ENCODE measurements at places on chromosomes 6 and 20. TPM values are rescaled to one million over a fixed set of nuclear protein-coding genes. Genes with fewer than 3 reads are reported as not detected.
A peak's percentile ranks its signal among the peaks of the same experiment; 100 is the strongest.

The GABRR2 gene
- total RNA-seq = 0.20 TPM

- DNase-seq = no peak
These were observed 57.9 kb downstream of the SAMD5 start for GRCh38 chr6:147566244-147566898.

GRCh38 chr20:11694467-11694866, 223.2 kb upstream of the BTBD3 start:
- DNase-seq = no peak

DNA sequence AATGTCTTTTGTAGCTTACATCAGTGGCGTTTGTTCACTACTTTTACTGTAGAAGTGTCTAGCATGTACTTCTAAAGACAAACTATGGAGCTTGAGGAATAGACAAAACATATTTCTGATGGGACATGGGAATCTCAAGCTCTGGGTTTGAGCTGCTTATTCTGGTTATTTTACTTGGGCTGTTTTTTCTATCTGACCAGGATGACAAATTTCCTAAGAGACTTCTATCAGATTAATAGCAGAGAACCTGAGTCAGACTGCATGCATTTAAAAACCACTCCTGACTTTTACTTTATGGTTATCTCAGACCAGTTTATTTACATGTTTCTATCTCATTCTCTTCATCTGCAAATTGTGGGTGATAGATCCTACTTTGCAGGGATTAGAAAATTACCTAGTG, 1282.3 kb upstream of the GJE1 start:
- DNase-seq = no peak

GRCh38 chr6:167047554-167047953, 48.4 kb downstream of the CEP43 start:
- peak; percentile 52 for DNase-seq

The HTR1B gene
- not detected for total RNA-seq

GRCh38 chr20:50734730-50735679, 3.6 kb downstream of the PARD6B start:
- no peak for DNase-seq

- DNase-seq = no peak
These were observed 105.9 kb downstream of the PRDM13 start for GRCh38 chr6:99712519-99712918.

DNA sequence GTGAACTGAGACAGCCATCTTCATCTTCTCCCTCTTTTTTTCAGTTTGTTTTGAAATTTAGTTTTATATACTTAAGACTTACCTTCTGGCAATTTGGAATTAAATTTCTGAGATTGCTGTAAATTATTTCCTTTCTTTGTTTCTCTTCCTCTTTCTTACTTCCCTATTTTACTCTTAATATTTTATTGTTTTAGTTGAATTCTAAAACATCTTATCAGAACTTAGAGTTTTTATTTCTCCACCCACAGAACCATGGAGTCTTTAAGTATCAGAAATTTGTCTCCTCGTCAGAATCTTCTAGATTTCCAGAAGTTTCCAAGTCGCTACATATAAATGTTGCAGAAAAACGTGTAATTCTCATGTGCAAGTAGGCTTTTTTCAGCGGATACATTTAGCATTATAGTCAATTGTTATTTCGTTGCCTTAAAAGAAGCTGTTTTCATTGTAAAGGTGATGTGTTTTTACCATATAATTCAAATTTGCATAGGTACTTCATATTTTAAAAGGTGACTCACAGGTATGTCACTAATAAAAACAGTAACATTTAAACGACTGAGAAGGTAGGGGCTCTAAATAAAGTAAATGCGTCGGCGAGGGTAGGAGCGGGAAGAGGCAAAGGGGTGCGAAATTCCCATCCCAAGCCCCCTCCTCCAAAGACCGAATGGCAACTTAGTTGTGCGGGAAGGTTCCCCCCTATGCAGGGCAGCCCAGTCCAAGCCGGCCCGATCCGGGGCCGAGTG, 866 bp upstream of the MYO6 start:
- no peak for DNase-seq

DNA sequence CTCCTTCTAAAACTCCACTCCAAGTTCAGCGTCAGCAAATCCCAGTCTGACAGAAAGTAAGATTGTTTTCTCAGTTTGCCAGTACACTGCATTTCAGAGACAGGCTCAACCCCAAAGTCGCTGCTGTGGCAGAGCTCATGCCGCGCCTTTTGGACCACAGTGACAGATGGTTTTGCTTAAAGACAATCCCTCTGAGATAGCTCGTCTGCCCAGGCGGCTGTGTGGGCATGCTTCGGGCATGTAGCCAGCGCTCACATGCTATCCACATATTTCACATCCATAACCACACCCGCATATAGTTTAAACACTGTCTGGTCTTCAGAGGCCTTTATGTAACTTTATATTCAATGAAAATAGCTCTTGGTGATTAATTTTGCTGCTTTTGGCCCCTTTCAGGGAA, 14.7 kb upstream of the PXDC1 start:
- no peak for DNase-seq

The OR2B2 gene
- not detected for total RNA-seq

- no peak for DNase-seq
These were observed 168.5 kb upstream of the AKAP12 start for GRCh38 chr6:151071295-151071694.

The MDN1 gene
- 63.3 TPM for total RNA-seq

The AVP gene
- total RNA-seq = not detected

The SLC24A3 gene
- total RNA-seq = not detected

- DNase-seq = no peak
These were observed 351 bp downstream of the AURKA start for GRCh38 chr20:56391596-56392131.

The SLC32A1 gene
- total RNA-seq = not detected

DNA sequence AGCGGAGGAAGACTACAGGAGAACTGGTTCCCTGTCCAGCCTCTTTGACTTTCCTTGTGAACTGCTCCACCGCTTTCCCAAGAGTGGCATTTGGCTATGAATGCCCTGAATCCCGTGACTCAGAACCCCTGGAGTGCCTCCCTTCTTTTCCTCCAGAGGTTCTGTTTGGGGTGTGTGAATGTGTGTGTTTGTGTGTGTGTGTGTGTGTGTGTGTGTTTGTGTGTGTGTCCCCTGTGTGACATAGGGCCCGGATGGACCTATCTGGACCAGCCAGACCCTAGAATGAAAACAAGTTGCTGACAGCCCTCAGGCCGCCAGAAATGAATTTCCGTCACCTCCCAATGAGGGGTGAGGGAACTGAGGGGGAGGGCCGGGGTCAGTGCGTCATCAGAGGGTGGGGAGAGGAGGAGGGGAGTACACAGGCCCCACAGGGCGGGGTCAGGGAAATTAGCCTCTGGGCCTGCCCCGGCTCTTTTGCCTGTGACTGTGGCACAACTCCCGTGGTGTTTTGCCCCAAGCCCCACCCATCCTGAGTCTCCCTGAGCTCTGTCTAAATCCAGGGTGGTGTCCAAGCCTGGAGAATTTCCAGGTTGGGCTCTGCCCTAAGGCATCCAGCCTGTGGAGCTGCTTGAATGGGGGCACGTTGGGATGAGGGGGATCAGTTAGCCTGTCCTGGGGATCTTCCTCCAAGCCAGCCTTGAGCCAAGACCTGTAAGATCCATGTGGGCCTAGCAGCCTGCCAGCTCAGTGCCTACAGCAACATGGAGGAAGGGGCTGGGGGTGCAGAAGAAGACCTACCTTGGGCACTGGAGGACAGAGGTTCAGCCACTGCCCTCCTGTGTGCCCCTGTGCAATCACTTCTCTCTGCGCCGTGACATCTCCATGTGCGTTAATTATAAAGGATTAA, 15.2 kb upstream of the MRPS18A start:
- DNase-seq = no peak

DNA sequence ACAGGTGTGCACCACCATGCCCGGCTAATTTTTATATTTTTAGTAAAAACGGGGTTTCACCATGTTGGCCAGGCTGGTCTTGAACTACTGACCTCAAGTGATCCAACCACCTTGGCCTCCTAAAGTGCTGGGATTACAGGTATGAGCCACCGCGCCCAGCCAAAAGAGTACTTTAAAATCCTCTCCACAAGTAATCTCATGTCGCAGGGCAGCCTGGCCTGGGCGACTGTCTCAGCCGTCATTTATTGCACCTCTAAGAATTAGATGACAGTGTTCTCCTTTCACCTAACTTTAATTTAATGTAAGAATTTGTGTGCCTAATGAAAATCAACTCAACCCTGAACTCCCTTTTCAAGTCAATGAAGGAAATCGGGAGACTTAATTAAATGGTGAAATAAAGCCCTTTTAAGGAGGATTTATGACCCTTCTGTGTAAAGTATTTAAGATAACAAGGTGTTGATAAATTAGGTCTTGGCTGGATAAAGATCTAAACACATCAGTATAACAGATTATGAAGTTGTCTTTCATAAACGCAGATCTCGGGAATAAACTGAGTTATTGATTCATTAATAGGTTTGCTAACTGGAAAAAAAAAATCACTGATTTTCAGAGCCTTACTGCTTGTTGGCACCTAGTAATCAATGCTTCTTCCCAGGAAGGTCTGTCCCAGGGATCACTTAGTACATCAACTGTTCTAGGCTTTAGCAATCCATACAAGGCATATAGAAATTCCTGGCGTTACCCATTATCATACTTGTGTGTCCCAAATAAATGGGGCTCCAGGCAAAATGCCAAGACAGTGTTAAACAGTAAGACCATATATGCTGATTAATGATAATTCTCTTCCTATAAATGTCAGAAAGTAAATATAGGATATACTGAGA, 209.3 kb downstream of the GMDS start:
- DNase-seq = no peak

- no peak for DNase-seq
These were observed 97.4 kb upstream of the IFNGR1 start for GRCh38 chr6:137316626-137317025.

DNA sequence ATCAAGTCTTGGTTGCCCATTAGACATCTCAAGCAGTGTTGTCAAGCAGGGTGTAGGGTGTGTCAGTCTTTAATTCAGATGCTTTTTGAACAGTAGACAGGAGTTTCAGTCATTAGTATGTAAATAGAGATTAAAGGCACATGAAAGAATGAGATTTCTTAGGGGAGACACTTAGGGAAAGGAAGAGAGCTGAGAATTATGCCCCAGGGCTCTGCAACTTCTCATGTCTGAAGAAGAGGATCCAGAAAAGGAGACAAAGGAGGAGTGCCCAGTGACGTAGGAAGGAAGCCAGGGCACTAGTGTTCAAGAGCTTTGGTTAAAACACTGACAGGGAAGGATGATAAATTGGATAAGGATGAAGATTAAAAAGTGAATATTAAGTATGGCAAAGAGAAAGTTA, 569.7 kb downstream of the NKAIN2 start:
- no peak for DNase-seq

DNA sequence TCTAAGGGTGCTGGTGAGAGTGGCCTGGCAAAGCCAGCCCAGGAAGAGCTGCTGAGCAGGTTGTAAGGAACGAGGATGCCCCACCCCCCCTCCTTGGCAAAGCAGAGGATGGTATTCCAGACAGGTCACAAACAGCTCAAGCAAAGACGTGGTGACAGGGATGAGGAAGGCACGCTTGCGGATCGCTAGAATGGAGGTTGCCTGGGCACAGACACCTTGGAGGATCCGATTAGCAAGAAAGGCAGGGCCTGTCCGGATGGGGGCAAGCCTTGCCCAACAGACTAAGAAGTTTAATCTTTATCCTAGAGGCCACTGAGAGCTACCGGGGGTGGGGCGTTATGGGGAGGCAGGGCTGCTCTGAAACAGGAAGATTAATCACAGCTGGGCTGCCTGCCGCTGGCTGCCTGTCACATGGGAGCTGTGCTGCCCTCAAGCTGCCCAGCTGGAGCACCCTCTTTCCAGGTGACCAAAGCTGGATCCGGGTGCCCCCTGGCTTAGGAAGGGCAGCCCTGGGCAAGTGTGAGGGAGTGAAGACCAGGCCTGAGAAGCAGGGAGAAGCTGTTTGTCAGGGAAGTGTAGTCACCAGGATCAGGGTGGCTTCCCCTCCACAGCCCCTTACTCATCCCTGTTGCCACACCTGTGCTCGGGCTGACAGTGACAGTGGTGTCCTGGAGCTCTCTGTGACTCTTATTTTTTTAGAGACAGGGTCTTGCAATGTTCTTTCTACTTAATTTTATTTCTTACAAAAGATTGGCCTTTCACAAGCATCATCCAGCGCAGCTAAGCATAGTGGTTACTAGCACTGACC, 9.1 kb upstream of the MAPK13 start:
- peak; percentile 50 for DNase-seq

The UNC5CL gene
- total RNA-seq = 1.8 TPM

The TREML1 gene
- total RNA-seq = not detected

GRCh38 chr20:5390720-5391119, 74.0 kb upstream of the PROKR2 start:
- DNase-seq = no peak

The HTR1E gene
- not detected for total RNA-seq

DNA sequence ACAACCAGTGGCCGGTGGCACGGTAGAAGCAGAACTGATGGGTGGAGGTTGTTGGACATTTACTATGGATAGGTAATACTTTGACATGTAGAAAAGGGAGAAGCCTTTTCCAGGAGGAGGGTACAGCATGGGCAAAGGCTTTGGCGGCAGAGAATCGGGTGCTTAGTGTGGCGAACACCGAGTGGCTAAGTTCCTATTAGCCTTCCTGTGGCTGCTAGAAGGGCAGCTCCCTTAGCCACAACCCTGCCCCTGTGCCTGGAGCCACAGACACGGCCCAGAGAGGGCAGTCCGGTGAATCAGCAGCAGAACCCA, 37.9 kb upstream of the TGM2 start:
- DNase-seq = no peak

The FKBP1C gene
- total RNA-seq = 0.84 TPM

The RAB44 gene
- total RNA-seq = not detected

The ZBTB46 gene
- 0.31 TPM for total RNA-seq

The HMGCLL1 gene
- not detected for total RNA-seq

The PGC gene
- total RNA-seq = not detected

- DNase-seq = no peak
These were observed 51.5 kb downstream of the SLC23A2 start for GRCh38 chr20:4949833-4950178.

GRCh38 chr20:33570743-33571142, 80.8 kb downstream of the CBFA2T2 start:
- DNase-seq = no peak

The LY6G6F gene
- total RNA-seq = not detected

- no peak for DNase-seq
These were observed 223.8 kb downstream of the NRN1 start for GRCh38 chr6:5782783-5783547.

The DACT2 gene
- total RNA-seq = not detected

GRCh38 chr6:78896227-78896626, 28.9 kb downstream of the IRAK1BP1 start:
- DNase-seq = no peak

GRCh38 chr20:33391722-33392415, 9.4 kb downstream of the CDK5RAP1 start:
- no peak for DNase-seq

The PRKN gene
- total RNA-seq = 0.55 TPM

DNA sequence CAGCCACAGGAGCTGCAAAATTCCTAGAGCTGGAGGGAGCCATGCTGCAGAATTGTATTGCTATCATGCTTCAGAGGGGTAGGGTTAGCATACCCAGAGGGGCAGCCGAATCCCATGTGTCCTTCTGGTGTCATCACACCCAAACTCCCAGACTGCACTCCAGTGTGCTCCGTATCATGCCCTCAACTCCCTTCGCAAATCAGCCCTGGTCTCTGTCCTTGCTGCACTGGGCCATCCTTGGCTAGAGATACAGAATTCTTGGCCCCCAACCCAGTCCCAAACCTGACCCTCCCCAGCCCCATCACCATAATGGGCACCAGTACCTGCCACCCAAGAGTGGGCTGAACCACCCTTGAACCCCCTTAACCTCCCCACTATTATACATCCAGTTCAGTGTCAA, 138.3 kb downstream of the ANKRD60 start:
- DNase-seq = no peak

- DNase-seq = no peak
These were observed 54.2 kb downstream of the HFE start for GRCh38 chr6:26141378-26141904.

The MRPS18B gene
- total RNA-seq = 103 TPM

- DNase-seq = no peak
These were observed 139.1 kb downstream of the BTBD3 start for GRCh38 chr20:12056839-12057238.

Data from CD8-positive, alpha-beta memory T cell (primary cell).